ENCODE measurements at places on chromosomes 5 and 9.

DNA sequence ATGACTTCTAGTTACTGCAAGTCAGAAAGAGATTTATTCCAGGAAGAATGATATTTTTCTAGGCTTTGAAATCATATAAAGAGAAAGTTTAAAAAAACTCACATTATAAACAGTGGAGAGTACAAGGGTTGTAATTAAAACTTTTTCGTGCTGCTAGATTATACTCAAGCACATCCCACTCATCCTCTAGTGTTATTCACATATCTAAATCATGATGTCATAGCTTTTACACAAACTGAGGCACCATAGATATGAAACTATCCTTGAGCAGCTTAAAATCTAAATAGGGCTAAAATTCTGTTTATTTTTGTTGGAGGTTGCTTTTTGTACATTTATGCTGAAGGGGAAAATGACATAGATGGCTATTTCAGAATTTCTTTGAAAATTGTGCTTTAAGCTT lies 30.0 kb downstream of the TENT2 start:
- DNase-seq: no peak

- DNase-seq: no peak
Observed at GRCh38 chr5:143737062-143737461, 74.9 kb upstream of the HMHB1 start.

- DNase-seq: no peak
Observed at GRCh38 chr5:147918899-147919298, 12.6 kb upstream of the C5orf46 start.

GRCh38 chr9:26216702-26217101 lies 538.5 kb upstream of the TUSC1 start:
- no peak for DNase-seq

- DNase-seq: no peak
Observed at GRCh38 chr5:67515762-67516161, 319.2 kb upstream of the CD180 start.

GRCh38 chr9:86219606-86220005 lies 39.9 kb downstream of the C9orf153 start:
- DNase-seq: no peak

- no peak for DNase-seq
Observed at GRCh38 chr5:96957254-96958049, 21.6 kb downstream of the LNPEP start.

- no peak for DNase-seq
Observed at GRCh38 chr5:14851999-14852526, 19.5 kb downstream of the ANKH start.

DNA sequence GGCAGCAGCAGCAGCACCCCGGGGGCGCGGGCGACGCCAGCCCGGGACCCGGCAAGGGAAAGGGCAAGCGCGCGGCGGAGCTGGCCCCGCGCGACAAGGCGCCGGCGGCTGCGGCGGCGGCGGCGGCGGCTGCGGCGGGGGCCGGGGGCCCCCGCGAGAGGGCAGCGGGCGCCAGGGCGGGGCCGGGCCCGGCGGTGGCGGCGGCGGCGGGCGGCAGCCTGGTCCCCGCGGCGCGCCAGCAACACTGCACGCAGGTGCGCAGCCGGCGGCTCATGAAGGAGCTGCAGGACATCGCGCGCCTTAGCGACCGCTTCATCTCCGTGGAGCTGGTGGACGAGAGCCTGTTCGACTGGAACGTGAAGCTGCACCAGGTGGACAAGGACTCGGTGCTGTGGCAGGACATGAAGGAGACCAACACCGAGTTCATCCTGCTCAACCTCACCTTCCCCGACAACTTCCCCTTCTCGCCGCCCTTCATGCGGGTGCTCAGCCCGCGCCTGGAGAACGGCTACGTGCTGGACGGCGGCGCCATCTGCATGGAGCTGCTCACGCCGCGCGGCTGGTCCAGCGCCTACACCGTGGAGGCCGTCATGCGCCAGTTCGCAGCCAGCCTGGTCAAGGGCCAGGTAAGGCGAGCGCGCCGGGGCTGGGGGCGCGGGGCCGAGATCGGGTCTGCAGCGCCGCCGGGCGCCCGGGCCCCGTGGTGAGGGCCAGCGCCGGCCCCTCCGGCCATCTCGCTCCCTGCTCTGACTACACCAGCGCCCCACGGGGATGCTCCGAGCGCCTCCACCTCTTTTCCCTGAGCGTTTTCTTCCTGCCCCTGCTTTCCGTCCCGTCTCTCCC lies at the start of gene UBE2QL1:
Gene UBE2QL1 (plus strand): TSS at position 238 of the 843 bp plus-strand sequence. CDS start 35 bp downstream, at position 273.
- no peak for DNase-seq

DNA sequence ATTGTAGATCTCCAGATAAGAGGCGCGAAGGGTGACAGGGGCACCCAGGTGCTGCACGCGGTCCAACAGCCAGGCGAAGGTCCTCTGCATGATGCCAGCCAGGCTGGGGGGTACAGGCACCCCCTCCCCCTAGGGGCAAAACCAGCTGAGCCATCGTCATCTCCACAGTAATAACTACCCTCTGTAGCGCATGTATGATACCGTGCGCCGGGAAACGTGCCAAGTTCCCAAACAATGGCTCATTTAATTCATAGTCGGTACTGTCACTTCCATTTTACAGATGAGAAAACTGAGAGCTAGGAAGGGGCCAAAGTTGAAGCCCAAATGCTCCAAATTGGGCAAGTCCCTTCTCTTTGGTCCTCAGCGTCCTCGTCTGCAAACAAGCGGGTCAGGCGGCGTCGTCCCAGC lies 1.5 kb downstream of the KIF12 start:
- no peak for DNase-seq
